Urinary bladder (tissue), 4 donors: ENCODE measurements at places on chromosomes 2 and 18.

- DNase-seq = no peak
Observed at GRCh38 chr2:862731-863466, 87.8 kb upstream of the SNTG2 start.

DNA sequence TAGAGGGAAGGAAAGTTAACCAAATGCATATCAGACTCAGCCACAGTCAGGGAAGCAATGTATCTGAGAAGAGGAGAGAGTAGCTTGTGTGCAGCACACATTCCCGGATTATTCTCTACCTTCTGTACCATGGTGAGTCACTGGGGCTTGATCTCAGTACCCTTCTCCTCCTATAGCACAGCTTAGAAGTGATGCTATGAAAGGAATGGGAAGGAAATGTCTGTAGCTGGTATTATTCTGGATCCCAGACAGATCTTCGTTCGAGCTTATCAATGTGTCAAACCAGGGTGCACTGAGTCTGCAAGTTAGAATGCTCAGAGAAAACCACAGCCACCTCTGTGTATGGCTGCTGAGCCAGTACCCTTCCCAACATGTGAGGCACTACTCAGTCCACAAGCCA is 88.0 kb upstream of the NFU1 start:
- DNase-seq = no peak

GRCh38 chr2:18514526-18515461 is 45.7 kb downstream of the RDH14 start:
- no peak for DNase-seq

GRCh38 chr18:23458830-23459529 is 5.9 kb downstream of the RIOK3 start:
- no peak for DNase-seq

GRCh38 chr2:97715951-97716694 is 2.7 kb downstream of the ZAP70 start:
- no peak for DNase-seq

- DNase-seq = no peak
Observed at GRCh38 chr2:64017811-64018700, 1.2 kb downstream of the VPS54 start.

- no peak for DNase-seq
Observed at GRCh38 chr2:237704501-237705434, 77.4 kb downstream of the LRRFIP1 start.

DNA sequence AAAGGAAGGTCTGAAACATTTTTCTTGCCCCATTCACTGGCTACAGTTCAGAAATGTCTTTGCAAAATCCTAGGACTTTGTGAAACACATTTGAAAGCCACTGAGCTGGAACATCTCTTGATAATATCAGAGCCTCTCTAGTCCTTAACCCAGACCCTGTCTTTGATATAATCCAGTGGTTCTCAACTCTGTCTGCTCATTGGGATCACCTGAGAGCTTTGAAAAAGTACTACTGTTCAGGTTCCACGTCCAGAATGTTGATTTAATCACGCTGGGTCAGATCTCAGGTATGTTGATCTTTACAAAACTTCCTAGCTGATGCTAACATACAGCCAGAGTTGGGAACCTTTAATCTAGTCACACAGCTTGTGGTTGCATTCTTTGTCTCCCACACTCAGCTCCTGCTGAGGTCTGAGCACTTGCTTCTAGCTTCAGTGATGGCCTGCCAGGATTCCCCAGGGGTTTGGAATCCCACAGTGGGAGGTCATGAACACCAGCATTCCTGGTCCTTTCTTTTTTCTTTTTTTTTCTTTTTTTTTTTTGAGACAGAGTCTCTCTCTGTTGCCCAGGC is 262.7 kb downstream of the SETBP1 start:
- no peak for DNase-seq

- no peak for DNase-seq
Observed at GRCh38 chr18:58335223-58335622, 291.2 kb downstream of the NEDD4L start.

GRCh38 chr2:165815299-165816141 is 21.5 kb upstream of the GALNT3 start:
- DNase-seq = no peak

GRCh38 chr2:83595121-83595690 is 863.9 kb downstream of the SUCLG1 start:
- DNase-seq = no peak

DNA sequence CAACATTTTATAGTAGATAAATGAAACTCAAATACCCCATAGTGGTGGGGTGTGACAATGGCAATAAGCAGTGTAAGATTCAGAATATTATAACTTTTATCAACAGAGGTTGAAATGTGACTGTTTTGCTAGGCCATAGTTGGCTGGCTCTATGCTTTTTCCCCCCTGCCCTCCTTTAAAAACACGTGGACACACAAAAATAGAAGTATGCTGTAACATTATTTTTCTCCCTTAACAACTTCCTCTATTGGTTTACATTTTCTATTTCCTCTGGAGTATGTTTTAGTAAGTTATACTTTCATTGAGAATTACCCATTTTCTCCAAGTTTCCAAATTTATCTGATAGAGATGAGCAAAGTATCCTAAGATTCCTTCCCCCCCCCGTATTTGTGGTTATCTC is 31.1 kb downstream of the NDUFAF7 start:
- DNase-seq = no peak

- DNase-seq = no peak
Observed at GRCh38 chr2:20429528-20429927, 17.3 kb upstream of the RHOB start.

- DNase-seq = no peak
Observed at GRCh38 chr2:99380376-99381010, 43.3 kb downstream of the EIF5B start.

DNA sequence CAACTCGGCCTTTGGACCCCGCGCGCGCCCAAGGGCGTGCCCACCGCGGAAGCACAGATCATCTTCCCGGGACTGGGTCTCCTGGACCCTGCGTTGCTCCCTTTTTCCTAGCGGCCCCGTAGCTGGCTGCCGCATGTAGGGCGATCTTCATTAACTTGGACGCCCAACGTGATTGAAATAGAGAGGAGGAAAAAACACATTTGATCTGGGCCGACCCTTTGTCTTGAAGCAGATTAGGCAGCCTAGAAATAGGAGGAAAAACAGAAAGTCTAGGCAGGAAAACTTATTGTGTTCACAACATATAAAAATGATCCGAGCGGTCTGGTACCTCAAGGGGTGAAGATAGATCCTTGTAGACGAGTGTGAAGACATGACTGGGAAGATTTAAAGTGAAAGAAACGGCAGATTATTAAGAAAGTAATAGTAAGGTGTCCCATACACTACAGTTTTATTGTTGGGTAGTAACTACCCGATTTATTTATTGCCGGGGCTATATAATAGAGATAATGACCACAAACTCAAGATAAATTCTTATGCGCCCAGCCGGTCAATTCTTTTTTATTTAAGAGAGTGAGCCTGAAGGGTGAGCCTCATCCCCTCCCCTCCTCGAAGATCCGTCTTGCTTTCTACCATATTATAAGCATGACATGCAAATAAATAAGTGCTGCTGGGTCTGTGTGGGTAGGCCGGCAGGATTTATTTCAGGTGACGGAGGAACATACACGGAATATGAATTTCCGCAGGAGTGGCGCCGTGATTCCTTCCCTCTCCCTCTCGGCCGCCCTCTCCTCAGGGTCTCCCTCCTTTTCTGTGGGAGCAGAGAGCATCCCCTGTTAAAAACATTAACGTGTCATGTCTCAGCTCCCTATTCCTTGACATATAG is 147.4 kb downstream of the MEIS1 start:
- no peak for DNase-seq
